ENCODE measurements at places on chromosomes 12 and 14.
A peak's percentile ranks its signal among the peaks of the same experiment; 100 is the strongest.

GRCh38 chr14:99230208-99231151 is 41.5 kb downstream of the BCL11B start:
- DNase-seq: no peak

DNA sequence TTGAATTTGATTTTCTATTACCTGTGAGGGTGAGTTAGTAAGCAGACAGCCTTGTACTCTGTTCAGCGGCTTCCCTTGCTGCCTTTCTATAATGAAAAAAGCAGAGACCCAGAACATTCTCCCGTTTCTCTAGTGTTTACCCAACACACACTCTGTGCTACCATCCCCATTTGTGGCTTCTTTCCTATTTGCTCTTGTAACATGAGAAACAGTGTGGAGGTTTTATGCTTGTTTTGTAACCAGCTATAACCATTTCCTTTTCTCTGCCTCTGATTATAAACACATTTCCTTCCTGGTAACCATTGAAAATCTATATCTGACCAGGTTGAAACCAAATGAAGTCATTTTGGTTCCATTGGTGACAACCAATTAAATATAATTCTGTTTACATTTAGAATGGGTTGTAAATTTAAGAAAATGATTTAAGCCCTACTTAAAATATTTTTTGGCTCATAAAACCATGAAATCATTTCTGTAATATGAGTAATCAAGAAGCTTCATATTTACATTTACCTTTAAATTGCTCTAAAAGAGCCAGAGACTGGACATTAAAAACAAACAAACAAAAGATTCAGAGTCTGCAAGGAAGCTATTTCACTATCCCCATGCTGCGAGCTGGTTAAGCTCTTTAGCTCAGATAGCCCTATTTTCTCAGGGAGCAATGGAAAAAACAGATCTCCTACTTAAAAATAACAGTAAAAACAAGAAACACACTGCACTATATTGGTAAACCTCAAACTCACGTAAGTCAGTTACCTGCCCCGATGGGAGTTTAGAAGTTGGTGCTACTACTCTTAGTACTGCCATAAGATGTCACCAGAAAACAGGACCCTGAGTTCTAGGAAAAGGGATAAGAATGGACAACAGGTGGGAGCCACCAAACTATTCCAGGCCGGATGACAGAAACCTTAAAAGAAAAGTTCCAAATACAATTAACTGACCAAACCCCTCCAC is 206.5 kb upstream of the EEA1 start:
- peak; percentile 45 for DNase-seq

- no peak for DNase-seq
Measured at GRCh38 chr14:100864960-100865681, 38.4 kb downstream of the RTL1 start.

- no peak for DNase-seq
Measured at GRCh38 chr12:65756956-65757511, 67.2 kb upstream of the HMGA2 start.

GRCh38 chr12:64824500-64825142 is at the start of gene TBC1D30:
TSS of gene TBC1D30 (plus strand) at chr12:64824647. CDS start at chr12:64824880, 233 bp downstream.
- DNase-seq: no peak

DNA sequence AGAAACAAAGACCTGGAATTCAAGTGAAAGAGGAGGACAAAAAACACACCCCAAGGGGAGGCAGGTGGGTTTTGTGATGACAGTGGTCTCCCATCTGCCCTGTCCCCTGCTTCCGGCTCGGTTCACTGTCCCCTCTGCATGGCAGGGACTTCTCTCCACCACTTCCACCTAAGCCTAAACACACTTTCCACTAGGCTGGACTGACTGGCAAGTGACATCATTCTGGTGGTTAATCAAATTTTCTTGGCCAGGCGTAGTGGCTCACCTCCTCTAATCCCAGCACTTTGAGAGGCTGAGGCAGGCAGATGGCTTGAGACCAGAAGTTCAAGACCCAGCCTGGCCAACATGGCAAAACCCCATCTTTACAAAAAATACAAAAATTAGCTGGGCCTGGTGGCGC is 11.9 kb downstream of the PLEKHG6 start:
- no peak for DNase-seq

DNA sequence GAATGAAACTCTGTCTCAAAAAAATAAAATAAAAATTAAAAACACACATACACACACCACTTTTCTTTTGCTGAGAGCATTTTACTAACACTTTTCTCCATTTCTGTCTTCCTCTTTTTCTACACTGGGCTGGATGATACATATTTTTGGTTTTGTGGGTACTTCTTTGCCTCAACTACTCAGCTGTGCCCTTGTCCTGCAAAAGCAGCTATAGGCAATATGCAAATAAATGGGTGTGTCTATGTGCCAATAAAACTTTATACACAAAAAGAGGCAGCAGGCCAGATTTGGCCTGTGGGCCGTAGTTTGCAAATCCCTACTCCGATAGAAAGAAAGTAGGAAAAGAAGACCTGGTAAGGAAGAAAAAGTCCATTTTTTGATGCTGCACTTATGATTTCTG is 6.5 kb downstream of the CLMN start:
- no peak for DNase-seq

- no peak for DNase-seq
Measured at GRCh38 chr12:11823593-11823992, 174.1 kb downstream of the ETV6 start.

GRCh38 chr12:117878605-117879004 is 90.2 kb downstream of the KSR2 start:
- DNase-seq: no peak

- peak; percentile 62 for DNase-seq
Measured at GRCh38 chr14:69460093-69460701, 24.3 kb upstream of the PLEKHD1 start.

- DNase-seq: no peak
Measured at GRCh38 chr12:2259369-2259768, 206.6 kb downstream of the CACNA1C start.

DNA sequence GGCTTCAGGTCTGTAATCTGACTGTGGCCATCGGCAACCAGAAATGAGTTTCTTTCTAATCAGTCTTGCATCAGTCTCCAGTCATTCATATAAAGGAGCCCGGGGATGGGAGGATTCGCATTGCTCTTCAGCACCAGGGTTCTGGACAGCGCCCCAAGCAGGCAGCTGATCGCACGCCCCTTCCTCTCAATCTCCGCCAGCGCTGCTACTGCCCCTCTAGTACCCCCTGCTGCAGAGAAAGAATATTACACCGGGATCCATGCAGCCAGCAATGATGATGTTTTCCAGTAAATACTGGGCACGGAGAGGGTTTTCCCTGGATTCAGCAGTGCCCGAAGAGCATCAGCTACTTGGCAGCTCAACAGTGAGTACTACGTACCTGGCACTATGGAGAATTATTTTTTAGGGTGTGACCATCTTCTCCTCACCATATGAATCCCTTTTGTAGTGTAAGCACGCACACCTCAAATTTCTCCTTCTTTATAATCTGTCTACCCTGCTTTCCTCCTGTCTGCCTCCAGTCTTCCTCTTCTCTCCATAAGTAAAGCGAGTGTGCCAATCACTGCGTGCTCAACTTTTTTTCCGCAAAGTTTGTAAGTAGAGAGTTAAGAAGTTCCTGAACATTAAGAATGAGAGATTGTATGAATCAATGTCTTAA is at the start of gene TPH2:
TSS of gene TPH2 (plus strand) at position 118 of the 658 bp plus-strand sequence. CDS start at position 260, 142 bp downstream.
- DNase-seq: peak; percentile 14

GRCh38 chr12:106274012-106274411 is 26.2 kb upstream of the CKAP4 start:
- DNase-seq: no peak

- DNase-seq: no peak
Measured at GRCh38 chr14:85057221-85057620, 472.7 kb upstream of the FLRT2 start.

- DNase-seq: no peak
Measured at GRCh38 chr12:91065396-91065795, 7.6 kb upstream of the KERA start.

DNA sequence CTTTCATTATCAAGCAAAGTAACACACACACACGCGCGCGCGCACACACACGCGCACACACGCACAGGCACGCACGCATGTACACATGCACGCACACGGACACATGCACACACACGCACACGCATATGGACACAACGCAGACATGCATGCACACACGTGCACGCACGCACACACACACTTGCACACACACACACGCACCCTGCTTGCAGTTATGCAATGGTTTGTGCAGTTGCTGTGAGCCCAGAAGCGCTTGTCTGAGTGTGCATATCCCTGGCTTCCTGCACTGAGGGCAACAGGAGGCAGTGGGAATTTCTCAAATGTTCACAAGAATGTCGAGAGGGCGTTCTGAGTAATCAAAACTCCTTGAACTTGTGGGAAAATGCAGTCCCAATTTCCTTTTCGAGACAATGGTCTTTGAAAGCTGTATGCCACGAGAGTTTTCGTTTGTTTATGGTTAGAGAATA is 41.6 kb downstream of the NFKBIA start:
- no peak for DNase-seq

GRCh38 chr12:53561590-53561953 is 54.3 kb upstream of the NPFF start:
- peak; percentile 70 for DNase-seq

DNA sequence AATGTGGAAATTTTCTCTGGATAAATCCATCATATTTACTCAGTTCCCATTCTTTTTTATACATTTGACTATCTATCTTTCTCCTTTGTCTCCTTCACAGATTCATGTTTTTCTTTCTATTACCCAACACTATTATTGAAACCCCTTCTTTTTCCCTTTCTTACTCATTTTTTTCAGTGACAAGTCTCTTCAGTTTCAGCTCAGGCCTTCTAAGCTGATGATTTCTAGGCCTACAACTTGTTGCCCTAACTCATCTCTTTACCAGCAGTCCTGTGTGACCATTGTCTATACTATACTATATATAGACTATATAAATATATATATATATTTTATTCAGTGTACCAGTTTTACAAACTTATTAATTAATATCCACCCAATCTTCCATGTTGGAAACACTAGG is 31.8 kb downstream of the SLC16A7 start:
- no peak for DNase-seq

DNA sequence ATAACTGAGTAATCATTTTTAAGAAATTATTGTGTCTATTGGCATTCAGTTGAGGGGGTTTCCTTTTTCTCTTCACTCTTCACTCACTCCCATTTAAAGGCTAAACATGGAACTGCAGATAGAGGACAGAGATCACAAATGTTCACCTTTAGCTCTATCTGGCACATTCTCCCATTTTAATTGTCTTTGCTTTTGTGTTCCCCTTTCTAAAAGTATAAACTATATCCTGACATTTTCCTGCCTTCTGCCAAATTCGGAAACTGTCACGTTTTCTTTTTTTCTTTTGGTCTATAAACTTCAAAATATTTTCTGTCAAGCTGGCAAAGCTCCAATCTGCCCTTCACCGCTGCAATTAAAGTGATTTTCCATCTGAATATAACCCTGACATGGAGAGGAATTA is 219.8 kb upstream of the CDKN3 start:
- no peak for DNase-seq

- DNase-seq: no peak
Measured at GRCh38 chr12:113086249-113087164, 30.0 kb downstream of the DTX1 start.

GRCh38 chr14:91349481-91350074 is 68.0 kb downstream of the CCDC88C start:
- no peak for DNase-seq

GRCh38 chr12:112992541-112993398 is 14.5 kb downstream of the OAS2 start:
- DNase-seq: no peak

DNA sequence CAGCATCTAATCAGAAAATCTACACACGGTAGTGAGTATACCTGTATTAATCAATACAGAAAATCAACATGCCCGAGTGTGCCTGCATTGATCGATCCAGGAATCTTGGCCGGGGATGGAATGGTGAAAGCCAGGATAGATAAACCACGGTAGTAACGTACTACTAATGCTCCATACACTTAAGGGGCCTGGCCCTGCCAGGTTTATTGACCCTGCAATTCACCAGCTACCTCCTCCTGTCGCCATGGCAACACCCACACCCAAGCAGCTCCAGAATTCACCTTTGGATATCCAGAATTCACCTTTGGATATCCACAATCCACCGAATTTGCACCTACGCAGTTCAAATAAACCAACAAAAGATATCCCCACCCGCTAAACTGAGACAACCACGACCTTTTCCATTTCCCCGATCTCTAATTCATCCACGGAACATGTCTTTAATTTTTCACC is 14.8 kb upstream of the CALM1 start:
- no peak for DNase-seq

DNA sequence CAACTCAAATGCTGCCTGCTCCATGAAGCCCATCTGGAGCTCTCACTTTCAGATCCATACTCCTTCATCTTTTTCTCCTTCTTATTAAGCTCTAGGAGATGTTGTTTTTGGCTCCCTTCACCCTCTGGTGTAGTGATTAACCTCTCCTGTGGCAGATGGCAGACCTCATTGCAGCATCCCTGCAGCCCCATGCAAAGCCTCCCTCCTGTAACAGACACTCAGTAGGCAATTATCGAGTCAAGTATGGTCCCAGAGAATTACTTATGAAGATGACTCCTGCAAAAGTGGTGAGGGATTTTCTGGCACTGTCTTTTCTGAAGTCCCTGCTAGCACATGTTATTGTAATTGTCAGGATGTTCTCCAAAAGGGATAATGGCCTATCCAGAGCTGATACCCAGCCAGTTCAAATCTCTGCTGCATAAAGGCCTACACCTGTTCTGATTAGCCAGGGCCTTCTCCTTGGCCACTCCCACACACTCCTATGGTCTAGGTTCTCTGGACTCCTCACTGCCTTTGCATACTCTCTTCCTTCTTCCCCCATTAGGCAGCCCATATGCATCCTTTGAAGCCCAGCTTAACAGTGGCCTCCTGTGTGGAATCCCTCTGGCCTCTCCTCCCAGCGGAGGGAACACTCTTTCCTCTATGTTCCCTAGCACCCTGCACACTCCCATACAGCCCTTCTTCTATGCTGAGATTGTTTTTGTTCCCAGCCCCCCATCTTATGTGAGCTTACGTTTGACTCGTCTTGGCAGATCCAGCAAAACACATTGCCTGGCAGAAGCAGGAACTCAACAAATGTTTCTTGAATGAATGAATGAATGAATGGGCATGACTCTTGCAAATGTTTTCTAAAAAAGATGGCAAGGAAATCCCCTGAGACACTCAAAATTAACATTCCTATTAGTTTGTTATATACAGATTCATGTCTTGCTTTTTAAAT is 43.9 kb upstream of the MDM1 start:
- DNase-seq: no peak
